Brain (organoid and tissue), 16 donors: ENCODE measurements at places on chromosomes 16 and 17.

- no peak for DNase-seq
Observed at GRCh38 chr16:15639061-15639568, 3.8 kb downstream of the MARF1 start.

GRCh38 chr17:80886641-80887573 lies 104.7 kb upstream of the CHMP6 start:
- no peak for DNase-seq

DNA sequence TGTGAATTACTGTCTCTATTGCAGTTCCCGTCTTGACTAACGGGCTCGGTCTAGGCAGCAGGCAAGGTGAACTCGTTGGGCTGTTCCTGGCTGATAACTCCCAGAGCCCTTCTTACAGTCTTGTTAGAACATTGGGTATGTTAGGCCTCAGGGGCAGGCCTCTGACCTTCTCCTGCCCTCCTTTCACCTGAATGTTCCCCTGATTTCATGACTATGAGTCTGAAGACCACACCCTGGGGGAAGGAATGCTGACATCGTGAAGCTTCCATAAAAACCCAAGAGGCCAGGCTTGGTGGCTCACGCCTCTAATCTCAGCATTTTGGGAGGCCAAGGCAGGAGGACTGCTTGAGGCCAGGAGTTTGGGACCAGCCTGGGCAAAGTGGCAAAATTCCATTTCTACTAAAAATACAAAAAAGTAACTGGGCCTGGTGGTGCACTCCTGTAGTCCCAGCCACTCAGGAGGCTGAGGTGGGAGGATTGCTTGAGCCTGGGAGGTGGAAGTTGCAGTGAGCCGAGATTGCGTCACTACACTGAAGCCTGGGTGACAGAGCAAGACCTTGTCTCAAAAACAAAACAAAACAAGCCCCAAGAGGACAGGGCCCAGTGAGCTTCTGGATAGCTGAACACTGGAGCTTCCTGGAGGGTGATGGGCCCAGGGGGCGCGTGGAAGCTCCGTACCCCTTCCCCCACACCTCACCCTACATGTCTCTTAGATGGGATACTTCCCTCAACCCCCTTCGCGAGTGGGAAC lies 47.8 kb upstream of the FBXO47 start:
- no peak for DNase-seq

DNA sequence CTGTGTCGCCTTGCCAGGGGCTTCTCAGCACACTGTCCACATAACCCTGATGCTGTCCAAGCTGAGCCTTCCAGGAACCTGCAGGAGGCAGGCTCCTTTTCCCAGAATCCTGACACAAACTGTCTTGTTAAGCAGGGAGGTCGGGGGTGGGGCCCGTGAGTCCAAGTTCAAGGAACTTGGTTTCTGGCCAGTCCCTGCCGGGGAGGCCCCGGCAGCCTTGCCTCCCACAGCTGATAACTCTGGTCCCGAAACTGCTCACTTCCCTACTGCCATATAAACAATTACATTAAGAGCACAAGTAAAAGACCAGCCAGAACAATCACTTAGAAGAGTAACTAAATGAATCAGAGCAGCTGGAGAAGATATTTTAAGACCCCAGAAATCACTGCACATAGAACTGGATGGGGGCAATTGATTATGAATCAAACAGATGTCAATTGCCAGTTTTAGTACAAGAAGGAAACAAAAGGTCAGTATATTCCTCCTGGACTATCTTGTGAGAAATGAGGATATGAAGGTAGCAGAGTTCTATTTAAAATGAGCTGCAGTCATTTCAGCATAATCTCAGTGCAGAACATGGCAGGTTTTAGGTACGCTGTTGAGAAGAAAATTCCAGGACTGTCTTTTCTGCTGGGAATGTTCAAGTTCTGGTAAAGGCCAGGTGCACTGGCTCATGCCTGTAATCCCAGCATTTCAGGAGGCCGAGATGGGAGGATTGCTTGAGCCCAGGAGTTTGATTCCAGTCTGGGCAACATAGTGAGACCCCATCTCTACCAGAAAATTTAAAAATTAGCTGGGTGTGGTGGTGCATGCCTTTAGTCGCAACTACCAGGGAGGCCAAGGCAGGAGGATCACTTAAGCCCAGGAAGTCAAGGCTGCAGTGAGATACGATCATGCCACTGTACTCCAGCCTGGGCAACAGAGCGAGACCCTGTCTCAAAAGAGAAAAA lies 169.8 kb downstream of the PITPNC1 start:
- no peak for DNase-seq
